ENCODE measurements at places on chromosomes 1 and 21. TPM values are rescaled to one million over a fixed set of nuclear protein-coding genes. Genes with fewer than 3 reads are reported as not detected.

GRCh38 chr1:86156566-86157455 lies at the start of gene COL24A1:
Gene COL24A1 (minus strand): TSS chr1:86156772. CDS start chr1:86156396, 376 bp downstream.
- peak; percentile 68 for DNase-seq

- DNase-seq, result peak; percentile 90
These were observed 7.0 kb upstream of the POFUT2 start for GRCh38 chr21:45294509-45295291.

- no peak for DNase-seq
These were observed 2.3 kb downstream of the ECE1 start for GRCh38 chr1:21287905-21288514.

DNA sequence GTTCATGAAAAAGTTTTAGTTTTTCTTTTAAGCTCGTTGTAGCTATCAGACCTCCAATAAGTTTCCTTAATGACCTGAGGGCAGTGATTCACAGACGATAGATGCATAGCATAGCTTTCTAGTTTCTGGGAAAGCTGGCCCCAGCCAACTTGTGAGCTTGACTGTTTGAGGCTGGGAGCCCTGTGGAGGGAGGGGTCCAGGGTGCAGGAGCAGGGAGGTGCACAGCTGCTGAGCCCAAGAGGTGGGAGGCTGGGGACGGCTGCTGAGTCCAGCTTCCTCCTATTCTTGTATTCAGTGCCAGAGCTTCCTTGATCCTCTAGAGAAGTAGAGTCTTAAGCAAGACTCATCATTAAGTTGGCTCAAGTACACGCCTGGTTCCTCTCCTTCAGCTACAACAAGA lies 11.0 kb upstream of the AVPR1B start:
- no peak for DNase-seq

DNA sequence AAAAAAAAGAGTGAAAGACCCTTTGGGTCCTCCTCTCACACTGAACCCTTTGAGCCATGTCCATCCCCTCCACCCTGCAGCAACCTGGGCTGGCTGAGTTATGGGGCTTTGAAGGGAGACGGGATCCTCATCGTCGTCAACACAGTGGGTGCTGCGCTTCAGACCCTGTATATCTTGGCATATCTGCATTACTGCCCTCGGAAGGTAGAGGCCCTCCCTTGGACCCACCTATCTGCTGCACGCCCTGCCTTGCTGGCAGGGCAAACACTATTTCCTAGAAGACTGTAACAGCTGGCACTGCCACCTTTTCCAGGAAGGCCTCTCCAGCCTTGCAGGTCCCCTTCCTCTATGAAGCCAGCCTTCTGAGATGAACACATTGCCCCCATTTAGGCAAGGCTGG lies 1.1 kb downstream of the SLC50A1 start:
- no peak for DNase-seq

DNA sequence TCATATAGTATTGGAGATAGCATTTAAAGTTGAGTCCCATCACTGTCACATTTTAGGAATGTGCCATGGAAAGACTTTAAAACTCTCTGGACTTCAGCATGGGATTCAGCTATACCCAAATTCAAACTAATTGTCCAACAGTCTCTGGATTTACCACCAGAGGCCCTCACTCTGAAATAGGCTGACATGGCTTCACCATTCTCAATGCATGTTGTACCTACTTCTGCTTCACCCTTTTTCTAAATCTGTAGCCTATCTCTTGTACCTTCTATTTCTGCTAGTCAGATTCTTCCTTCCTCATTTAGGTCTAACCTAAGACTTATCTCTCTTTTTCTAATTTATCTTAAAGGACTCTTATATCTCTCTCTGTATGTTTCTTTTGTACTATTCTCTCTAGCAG lies 512.7 kb upstream of the ZRANB2 start:
- peak; percentile 9 for DNase-seq

DNA sequence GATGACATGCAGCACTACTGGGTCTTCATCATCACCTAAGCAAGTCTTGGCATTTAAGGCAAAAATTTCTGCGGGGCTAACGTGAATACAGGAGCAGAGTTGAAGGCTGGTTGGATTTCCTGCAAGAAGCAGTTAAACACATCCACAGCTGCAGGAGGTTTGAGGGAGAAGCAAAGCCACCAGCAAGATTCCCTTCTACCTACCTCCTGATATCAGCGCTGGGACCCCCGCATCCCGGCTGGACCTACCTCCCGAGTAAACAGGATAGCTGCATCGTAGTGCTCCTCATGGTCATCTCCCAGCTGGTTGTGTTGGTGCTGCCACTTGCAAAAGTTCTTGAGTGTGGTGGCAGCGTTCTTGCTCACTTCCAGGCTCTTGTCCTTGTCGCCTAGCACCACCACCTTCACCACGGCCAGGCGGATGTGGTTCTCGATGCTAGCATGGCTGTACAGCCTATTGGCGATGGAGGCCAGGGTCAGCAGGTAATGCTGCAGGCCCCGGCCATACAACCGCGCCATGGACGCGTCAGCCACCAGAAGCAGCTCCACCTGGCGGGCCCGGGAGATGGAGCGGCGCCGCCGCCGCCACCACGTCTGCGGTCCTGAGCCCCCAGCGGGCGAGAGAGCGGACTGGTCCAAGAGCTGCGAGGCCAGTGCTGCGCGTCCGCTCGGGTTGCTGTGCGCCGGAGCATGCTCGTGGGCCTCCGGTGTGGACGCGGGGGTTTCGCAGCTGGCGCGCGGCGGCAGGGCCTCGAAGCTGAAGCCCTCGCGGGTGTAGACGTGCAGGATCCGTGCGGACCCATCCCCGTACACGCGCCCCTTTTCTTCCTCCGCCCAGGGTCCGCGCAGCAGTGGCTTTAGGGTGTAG lies 1.6 kb downstream of the ADAMTS5 start:
- DNase-seq, result peak; percentile 69

GRCh38 chr1:33082575-33083108 lies 1.7 kb downstream of the AZIN2 start:
- peak; percentile 63 for DNase-seq

The GLIS1 gene
- total RNA-seq, result 1.0 TPM

The CDCA8 gene
- total RNA-seq, result 4.4 TPM

The RNF19B gene
- 11.1 TPM for total RNA-seq

The CXADR gene
- not detected for total RNA-seq
